CMK (cell line): ENCODE measurements at places on chromosomes 7 and 10.
A peak's percentile ranks its signal among the peaks of the same experiment; 100 is the strongest.

DNA sequence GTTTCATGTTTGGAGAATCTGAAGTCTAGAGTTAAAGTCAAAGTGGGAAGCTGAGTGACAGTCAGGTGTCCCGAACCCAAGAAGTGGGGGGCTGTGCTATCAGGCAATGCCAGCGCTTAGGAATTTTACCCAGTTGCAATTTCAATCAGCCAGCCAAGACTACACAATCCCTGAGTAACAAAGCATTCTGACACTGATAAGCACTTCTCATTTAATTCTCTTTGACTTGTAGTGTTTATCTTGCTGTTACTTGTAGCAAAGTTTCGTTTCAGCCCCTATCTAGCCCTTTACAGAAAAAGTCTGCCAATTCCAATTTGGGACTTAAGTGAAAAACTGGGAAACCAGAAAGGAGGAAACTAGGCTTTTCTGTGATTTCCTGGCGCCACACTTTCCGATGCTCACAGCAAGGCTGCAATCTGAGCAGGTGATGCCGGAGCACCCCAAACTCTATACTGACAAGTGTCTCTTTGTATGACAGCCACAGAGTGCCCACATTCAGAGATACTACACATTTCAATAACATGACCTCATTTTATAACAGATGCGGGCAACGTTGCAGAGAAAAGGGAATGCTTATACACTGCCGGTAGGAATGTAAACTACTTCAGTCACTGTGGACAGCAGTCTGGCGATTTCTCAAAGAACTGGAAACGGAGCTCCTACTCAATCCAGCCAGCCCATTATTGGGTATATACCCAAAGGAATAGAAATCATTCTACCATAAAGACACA, 61.0 kb downstream of the ITIH5 start:
- no peak for DNase-seq

DNA sequence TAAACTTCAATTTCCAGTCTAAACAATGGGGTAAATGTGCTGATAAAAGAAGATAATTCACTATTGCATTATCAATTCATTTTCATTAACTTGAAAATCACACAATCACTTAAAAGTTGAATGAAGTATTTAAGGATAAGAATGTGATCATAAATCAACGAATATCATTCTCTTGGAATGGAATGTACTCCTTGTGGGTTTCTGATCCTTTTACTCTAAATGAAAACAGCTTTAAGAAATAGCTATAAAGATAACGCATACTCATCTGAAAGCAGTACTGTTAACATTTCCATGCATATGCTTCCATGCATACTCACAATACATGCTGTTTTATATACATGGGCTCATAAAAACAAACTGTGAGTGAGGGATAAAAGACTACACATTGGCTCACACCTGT, 108.8 kb downstream of the ATE1 start:
- no peak for DNase-seq

GRCh38 chr7:80601999-80602398, 36.4 kb upstream of the CD36 start:
- no peak for DNase-seq

DNA sequence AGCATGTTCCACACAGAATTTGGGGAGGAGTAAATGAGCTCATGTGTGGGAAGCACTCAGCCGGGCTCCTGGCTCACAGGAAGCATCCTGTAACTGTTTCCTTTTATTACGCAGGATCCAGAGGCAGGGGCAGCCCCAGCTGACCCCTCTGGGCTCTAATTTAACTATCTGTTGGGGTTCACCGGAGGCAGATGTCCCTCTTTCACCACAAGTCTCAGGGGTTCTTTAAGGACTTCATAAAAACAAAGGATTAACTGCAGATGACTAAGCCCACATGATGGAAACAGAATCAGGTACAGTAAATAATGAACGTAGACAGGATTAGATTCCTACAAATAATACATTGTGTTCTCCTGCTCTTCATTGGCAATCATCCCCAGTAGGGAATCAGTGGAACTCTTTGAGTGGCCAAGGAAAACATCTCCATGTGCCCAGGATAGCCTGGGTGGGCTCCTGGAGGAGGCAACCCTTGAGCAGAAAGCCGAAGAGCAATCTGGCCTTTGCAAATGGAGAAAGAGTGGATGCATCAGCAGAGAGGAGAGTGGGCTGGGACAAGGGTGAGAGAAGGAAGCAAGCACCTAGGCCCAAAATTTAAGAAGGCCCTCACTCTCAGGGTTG, 24.6 kb downstream of the TBXAS1 start:
- no peak for DNase-seq

- DNase-seq, result no peak
These were observed 46.6 kb downstream of the RSU1 start for GRCh38 chr10:16770670-16771069.

GRCh38 chr10:118531105-118531852, 64.2 kb downstream of the PRLHR start:
- no peak for DNase-seq

DNA sequence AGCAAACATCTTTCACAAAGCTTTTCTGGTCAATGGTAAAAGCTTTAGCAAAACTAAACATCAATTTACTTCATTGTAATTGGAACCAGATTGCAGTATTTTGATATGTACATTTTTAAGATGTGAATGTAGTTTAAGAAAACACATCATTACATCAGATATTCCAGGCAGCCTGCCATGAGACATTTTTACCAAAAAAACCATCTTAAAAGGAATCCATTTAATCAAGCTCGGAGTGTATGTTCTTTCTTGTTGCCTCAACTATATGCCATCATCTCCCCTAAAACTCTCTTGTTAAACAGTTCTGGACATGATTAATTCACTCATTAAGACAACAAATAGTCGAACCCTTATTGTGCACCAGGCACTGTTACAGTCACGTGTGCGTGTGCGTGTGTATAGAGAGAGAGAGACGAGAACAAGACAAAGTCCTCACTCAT, 97.5 kb downstream of the UBE2H start:
- DNase-seq, result no peak

DNA sequence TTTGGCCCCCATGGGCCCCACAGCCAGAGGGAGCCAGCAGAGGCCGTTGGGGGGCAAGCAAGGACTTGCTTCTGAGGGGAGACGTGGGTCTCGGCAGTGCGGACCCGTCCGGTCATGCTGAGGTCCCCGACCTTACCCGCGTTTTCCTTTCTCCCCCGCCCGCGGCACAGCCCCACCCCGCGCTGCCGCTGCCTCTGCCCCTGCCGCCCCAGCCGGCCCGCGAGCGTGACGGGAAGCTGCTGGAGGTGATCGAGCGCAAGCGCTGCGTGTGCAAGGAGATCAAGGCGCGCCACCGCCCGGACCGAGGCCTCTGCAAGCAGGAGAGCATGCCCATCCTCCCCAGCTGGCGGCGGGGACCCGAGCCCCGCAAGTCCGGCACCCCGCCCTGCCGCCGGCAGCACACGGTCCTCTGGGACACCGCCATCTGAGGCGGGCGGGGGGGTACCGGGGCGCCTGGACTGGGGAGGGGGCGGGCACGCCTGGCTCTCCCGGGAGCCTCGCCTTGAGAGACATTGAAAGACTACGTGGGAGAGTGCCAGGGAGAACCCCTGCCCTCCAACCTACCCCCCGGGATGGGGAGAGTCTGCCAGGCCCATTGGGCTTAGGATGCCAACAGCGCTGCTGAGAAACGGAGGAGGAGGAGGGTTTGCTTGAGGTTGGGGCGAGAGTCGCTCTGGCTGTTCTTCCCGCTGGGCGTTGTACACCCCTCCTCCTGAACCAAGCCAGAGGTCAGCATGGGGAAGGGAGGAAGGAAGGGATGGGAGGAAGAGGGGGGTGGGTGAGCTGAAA, 9.9 kb downstream of the NYAP1 start:
- no peak for DNase-seq

GRCh38 chr7:70856901-70857630, 274.9 kb upstream of the GALNT17 start:
- peak; percentile 0 for DNase-seq

- no peak for DNase-seq
These were observed 32.0 kb downstream of the TSPAN14 start for GRCh38 chr10:80485946-80486764.
